ENCODE measurements at places on chromosomes 12 and 14.

DNA sequence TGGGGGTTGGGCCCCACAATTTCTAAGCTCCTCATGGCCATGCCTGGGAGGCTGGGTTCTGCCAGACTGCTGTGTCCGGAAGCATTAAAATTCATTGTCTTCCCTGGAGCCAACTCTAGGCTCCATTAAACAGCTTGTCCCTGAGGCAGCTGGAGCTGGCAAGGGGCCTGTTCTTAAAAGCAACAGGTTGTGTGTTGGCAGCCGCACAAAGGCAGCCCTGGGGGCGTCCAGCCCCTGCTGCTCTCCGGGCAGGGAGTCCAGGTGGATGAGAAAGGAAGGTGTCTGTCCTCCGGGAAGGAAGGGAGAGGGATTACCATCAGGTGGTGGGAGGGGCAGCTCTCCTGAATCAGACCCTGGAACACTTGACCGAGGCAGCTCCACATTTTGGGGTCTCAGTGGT, 98.9 kb downstream of the CHST11 start:
- DNase-seq: no peak

DNA sequence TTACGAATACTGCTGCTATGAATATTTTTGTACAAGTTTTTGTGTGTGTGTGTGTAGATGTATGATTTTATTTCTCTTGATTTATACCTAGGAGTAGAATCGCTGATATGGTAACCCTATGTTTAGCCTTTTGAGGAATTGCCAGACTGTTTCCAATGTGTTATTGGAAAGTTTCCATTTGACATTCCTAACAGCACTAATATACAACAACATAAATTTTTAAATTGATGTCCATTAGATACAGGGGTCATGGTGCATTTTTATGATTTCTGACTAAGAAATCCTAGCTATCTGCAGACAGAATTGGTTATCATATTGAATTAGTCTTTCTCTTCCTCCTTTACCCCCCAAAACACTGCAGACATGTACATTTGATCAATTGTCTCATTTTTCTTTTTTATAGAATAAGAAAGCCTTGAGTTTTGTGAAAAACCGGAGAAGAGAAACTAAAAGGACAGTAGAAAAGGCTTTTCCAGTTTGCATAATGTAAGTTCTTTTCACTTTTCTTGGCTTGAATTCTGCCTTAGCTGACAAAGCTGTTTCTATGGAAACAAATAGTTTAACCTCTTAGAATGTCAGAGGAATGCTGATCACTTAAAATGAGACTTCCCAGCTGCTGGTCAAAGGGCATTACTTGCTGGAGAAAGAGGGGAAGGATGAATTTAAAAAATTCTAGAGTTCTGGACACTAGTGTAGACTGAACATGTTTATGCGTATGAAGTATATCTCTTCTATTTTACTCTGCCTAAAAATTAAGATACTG, 28.2 kb downstream of the PALS1 start:
- DNase-seq: no peak

DNA sequence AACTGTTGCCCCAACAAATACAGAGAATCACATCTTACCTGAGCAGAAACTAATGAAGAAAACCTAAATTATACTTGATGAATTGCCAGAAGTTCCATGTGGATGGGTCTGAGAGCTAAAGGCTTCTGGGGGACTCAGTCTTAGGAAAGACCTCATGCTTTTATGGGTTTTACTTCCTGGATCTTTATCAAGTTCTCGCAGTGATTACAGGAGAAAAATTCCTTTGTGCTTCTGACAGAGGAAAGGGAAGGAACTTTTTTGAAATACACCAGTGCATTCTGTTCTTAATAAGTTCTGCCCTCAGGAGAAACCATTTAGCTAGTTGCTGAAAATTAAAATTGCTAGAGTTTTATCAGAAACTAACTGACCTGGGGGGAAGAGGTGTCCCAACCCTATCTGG, 203.9 kb upstream of the KITLG start:
- DNase-seq: no peak

DNA sequence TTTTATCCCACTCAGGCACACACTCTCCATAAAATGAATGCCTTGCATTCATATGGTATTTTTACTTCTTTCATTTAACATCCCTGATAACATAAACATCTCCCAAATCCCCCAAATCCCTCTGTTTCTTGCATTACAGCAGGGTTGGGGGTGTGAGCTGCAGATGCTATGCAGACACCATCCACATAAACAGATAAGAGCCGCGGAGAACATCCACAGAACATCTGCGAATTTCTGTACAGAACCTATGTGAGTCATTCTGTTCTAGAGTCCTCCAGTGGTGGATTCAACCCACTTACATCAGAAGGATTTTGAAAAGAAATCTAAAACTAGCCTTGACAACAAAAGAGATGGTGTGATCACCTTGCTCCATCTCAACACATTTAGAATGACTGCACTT, 20.3 kb downstream of the FBLN5 start:
- DNase-seq: no peak

GRCh38 chr12:114499338-114499737, 93.4 kb upstream of the TBX5 start:
- DNase-seq: no peak

DNA sequence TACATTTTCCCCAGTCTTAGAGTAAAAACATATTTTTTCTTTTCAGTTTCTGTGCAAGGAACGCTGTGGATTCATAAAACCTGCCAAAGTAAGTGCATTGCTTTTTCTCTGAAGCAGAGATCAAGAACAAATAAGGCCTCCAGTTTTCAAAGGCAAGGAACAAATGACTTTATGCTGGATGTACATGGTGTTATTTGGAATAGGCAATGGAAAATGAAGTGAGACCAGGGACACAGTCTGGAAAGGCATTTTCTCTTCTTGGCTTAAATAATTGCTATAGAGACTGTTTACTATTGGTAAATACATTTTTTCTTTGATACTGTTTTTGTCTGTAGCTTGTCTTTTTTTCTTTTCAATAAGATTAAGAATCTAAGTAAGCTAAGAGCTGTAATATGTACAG, 725.9 kb upstream of the MDGA2 start:
- no peak for DNase-seq

GRCh38 chr14:51304941-51305340, 64.9 kb downstream of the TMX1 start:
- no peak for DNase-seq

DNA sequence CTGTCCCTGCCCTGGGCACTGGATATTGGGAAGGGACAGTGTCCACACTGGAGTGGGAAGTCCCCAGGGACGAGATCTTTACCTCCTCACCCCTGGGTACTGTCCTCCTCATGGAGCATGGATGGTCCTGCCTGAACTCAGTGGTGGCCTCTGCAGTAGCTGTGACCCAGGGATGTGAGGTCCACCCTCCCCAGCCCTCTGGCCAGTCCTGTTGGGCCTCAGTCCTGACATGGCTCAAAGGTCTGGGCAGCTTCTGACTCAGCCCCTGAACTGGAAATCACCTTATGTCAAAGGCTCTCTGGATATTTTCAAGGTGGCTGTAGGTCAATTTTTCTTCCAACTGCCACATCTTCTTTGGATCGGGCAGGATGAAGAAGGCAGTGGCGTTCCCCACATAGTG, 24.4 kb downstream of the SERPINA1 start:
- no peak for DNase-seq

DNA sequence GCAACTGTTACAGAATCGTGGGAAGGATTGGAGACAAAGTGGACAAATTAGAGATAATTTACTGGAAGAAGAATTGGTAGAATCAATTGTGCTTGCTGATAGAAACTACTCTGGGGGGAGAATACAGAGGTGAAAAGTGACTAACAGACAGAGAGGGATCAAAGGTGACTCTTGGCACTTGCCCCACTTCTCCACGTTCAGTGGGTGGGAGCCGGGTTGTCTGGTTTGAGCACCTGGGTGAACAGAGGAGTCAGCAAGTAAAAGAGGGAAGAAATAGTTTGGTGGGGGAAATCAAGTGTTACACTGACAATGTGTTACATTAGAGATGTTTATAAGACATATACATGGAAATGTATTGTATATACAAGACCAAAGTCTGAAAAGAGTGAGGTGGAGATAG, 69.1 kb downstream of the PPP2R5E start:
- no peak for DNase-seq

GRCh38 chr14:50103558-50103957, 12.8 kb downstream of the VCPKMT start:
- DNase-seq: no peak

DNA sequence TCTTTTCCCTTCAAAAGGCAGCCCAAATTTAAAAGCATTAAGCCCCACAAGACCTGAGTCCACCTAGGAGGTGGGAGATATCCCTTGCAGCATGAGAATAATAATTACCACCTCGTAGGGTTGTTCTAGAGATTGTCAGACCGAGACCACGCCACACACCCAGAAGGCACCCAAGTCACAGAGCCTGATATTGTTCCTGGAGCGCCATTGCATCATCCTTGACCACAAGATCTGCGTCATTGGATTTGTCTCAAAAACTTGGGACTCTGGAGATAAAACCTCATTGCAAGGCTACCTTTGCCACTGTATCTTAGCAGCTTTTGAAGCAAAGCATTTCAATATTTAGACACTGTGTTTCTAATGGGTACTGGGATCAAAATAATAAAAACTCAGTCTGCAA, 29.4 kb upstream of the PPP2R5C start:
- no peak for DNase-seq

- DNase-seq: no peak
These were observed 207.6 kb downstream of the EMP1 start for GRCh38 chr12:13404111-13404628.

DNA sequence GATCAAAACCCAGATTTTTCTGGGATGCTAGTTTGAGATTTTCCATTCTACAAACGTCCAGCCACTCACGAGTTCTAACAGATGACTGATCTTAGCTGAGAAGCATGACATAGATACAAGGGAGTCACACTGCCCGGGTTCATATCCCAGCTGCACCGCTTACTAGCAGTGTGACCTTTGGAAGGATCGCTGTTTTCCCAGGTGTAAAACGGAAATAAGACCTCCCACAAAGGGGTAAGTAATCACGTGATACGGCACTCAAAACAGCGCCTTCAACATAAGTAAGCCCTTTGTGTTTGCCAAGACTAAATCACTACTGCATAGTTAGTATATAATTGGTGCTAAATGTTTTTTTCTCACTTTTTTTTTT, 624 bp upstream of the PWP1 start:
- DNase-seq: no peak

GRCh38 chr14:96442355-96442754, 50.4 kb downstream of the AK7 start:
- no peak for DNase-seq

DNA sequence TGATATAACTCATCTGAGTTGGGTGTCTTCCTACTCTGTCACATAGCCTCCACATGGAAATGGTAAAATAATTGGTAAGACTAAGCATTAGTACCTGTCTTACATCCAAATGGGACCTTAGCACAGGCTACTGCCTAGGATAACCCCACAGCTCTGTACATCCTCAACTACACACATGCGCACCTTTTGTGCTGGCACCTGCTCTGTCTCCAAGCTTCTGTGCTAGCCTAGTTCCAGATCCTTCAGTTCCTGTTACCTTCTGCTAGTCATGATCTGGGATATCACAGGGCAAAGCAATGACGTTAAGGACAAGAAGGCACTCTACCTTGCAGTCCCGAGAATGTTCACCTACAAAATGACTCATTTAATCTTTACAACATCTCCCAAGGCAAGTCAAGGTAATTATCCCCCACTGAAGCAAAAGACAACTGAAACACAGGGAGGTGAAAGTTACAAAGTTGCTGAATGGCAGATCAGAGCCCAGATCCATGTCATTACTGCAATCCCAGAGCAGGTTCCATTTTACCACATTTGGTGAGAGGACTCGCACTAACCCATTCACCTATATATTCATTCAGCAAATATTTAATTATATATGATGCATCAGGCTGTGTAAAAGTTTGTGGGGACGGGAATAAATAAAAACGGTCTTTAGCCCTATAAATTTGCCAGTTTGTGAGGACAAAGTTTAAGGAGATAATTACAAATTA, 61.7 kb downstream of the PPM1H start:
- DNase-seq: no peak

DNA sequence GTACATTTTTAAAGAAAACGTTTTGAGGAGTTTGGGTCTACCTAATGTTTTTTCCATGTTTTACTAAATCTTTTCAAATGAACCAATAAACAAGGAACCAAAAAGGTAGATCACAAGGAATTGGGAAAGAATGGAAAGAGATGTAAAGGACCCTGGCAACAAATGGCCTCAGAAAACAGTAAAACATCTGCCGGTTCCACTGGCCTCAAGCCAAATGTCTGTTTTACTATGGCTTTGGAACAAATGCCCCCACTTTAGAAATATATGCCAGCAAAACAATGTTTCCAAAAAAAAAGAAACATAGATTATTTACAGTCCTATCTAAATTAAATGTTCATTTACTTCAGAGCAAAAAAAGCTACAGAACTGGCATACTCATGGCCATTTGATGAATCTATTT, 3.0 kb downstream of the TRMT5 start:
- no peak for DNase-seq

GRCh38 chr12:31479516-31480210, 111.3 kb downstream of the DENND5B start:
- no peak for DNase-seq

- no peak for DNase-seq
These were observed 210.8 kb downstream of the PCNX1 start for GRCh38 chr14:71117839-71118743.

GRCh38 chr12:130452546-130452945, 114.9 kb downstream of the PIWIL1 start:
- no peak for DNase-seq

DNA sequence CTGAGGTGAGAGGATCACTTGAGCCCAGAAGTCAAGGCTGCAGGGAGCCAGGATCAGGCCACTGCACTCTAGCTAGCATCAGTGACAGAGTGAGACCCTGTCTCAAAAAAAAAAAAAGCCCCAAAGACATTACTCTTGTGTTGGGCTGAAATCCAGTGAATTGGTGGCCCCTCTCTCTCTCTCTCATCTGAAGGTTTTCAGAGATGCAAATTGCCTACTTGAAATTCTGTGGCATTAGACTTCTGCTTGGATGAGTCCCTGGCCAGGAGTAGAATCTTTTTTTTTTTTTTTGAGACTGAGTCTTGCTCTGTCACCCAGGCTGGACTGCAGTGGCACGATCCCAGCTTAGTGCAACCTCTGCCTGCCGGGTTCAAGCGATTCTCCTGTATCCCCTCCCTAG, 112.0 kb upstream of the ATF7IP start:
- DNase-seq: no peak

DNA sequence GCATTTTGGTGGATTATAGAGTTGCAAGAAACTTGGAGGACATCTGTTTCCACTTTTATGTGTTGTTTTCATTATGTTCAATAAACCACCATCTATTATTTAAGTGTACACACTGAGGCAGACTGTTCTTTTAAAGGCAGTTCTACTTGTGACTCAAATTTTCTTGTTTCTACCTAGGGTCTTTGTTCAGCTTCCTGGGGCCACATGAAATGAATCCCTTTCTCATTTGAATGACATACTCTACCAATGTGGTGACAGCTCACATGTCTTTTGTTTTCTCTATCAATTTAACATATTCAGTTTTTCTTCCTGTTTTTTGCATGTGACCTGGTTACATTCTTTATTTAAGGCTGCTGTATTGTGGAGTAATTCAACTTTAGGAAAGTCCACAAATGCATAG, 7.9 kb downstream of the SLC16A7 start:
- no peak for DNase-seq
